Brain microvascular endothelial cell (primary cell): ENCODE measurements at places on chromosomes 7 and 10.

DNA sequence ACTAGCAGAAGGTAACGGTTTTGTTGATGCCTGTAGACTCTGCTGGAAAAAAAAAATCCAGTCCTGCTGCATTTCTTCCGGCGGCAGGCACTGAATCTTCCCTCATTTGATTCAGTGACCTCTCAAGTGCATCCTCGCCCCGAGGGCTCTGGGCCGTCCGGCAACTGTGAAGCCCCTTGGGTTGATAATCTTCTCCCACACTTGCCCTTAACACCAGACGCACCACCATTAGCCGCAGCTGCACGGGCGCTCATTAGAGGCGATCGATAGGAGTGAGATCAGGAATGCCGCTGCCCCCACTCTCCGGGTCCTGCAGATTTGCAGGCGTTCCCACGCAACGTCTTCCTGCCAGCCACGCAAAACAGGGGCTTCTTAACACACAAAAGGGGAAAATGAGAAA lies 200.0 kb upstream of the MKI67 start:
- no peak for DNase-seq

GRCh38 chr7:30682212-30683083 lies at the start of gene CRHR2:
Gene CRHR2 (minus strand): TSS chr7:30682456. CDS start chr7:30682280, 176 bp downstream.
- DNase-seq, result no peak

- DNase-seq, result no peak
Measured at GRCh38 chr10:102405108-102405571, 9.6 kb downstream of the NFKB2 start.

GRCh38 chr7:100880645-100881044 lies 5.7 kb downstream of the SRRT start:
- no peak for DNase-seq

DNA sequence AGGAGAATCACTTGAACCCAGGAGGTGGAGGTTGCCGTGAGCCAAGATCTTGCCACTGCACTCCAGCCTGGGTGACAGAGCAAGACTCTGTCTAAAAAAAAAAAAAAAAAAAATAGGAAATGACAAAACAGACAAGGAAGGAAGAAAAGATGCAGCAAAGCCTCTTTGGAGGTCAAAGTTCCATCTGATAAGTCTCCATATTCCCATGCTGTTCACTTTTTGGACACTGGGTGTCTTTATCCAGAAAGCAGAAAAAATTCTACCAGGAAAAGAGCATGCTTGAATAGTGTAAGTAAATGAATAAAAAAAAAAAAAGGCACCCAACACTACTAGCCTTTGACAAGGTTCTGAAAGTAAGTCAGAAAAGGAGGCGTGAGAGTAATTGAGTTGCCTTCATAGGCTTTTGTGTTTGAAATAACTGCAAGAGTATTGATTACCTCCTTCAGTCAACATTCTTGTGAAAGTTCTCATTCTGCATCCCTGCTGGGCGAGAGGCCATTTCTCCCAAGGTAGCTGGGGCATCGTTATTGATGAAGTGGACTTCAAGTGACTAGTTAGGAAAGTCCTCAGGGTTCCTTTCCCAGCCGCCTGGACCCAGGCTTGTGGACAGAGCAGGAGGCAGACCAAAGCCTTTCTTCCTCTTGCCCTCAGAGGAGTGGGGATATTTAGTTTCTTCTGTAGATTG lies 133.3 kb upstream of the KIF5B start:
- no peak for DNase-seq

GRCh38 chr7:4775848-4776623 lies 613 bp downstream of the AP5Z1 start:
- DNase-seq, result peak; percentile 57

DNA sequence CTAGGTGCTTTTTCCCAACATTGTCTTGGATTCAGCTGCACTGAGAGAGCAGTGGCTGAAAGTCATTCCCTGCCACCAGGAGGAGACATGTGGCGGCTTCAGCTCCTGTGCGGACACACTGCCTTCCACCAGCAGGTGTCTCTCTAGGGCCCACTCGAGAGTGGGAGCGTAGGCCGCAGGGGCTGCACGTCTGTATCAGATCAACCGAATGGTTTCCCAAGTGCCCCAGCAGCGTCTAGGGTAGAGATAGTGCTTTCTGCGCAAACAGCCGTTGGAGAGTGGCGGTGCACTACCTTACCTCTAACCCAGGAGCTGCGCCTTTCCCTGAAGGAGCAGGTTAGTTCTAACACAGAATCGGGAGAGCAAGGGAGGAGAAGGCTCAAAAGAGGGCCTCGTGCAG lies 31.7 kb downstream of the PAPOLB start:
- peak; percentile 43 for DNase-seq

- no peak for DNase-seq
Measured at GRCh38 chr7:135365721-135366120, 132.1 kb downstream of the STRA8 start.
